ENCODE measurements at places on chromosomes 13 and 19. TPM values are rescaled to one million over a fixed set of nuclear protein-coding genes. Genes with fewer than 3 reads are reported as not detected.

Gene CEACAM7
- total RNA-seq, result 7.3 TPM

Gene LRFN3
- 0.79 TPM for total RNA-seq

Gene SIGLEC9
- not detected for total RNA-seq

Gene LINGO3
- not detected for total RNA-seq

Gene PSG5
- total RNA-seq, result not detected

Gene KIRREL2
- total RNA-seq, result not detected

Gene CELF5
- not detected for total RNA-seq

Gene TUBA3C
- total RNA-seq, result not detected

Gene ZNF30
- total RNA-seq, result 3.7 TPM

Gene LILRB4
- total RNA-seq, result not detected

Gene ZNF490
- total RNA-seq, result 5.8 TPM

Gene THSD8
- total RNA-seq, result not detected

Gene PLVAP
- total RNA-seq, result not detected

Gene GNA15
- total RNA-seq, result 106 TPM
